Urinary bladder (tissue), 4 donors: ENCODE measurements at places on chromosomes 3 and 15.

- DNase-seq = no peak
These were observed 93.1 kb downstream of the ARHGEF26 start for GRCh38 chr3:154214306-154214705.

DNA sequence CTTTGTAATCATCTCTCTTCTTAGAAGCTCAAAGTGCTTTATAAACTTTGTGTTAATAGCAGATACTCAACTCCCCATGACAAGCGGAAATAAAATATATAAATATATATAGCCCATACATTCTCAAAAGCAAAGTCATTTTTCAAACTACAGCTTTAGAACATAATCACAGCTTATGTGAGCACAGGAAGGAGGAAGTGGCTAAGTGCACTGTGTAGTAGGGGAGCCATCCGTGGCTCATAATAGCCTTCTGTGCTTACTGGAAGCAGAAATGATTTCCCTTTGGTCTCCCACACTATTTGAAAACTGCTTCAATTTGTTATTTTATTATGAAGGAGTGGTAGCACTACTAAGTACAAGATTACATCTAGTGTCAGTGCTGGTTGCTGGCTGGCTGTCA lies 151.4 kb upstream of the ARL6 start:
- DNase-seq = no peak

DNA sequence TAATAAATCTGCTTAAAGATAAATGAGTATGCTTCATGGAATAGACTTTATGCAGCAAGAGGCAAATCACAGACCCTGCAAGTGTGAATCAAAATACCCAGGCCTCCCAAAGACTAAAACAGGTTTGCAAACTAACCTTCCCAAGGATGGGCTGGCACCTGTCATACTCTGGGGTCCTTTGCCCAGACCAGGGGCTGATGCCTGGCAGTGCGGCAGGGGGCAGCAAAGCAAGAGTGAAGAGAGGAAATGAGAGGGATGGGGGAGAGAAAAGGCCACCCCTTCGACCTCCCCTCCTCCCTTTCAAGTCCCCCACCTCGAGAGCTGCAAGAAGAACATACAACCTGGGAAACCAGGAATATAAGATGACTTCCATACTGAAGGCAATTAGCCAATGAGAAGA lies 31.8 kb downstream of the XXYLT1 start:
- no peak for DNase-seq

DNA sequence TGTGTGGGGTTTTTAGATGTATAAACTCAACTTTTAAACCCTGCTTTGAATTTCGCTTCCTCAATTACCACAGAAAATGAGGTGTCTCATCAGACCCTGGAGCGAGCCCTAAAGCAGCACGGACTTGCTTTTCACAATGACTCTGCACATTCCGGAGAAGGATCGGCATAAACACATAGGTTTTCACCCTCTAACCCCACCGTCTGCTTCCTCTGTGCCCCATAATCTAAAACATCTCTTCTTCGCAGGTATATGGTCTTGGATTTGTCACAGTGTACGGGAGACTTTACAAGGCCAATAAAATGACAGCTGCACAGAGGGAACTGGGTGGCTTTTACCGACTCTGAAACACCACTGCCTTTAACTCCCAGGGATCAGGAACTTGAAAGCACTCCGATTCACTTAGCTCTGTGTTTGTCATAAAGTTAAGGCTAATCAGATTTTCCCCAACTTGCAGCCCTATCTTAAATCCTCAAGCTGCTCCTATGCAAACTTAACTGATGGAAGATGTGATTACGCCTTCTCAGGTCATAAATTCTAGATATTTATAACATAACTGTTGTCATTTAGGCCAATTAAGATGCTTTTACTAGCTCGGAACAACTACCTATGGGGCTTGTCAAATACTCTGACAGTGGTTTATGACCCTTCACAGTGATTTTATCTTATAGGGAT lies 133.4 kb upstream of the WNT5A start:
- peak; percentile 48 for DNase-seq

DNA sequence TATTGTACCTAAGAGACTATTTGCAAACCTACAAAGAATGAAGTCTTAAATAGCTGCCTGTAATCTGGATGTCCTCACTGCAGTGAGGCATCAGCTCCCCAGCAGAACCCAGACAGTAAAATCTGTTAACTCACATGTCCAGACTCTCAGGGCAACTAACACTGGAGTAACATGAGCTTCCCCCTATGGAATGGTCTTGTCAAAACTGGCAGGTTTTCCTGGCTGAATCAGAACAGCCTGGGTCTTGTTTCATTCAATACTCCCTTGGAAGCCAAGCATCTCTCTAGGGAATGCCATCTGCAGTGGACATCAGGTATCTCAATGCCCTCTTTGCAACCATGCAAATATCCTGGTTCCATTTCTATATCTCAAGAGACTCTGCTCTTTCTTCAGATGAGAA lies 24.4 kb downstream of the PTPN9 start:
- DNase-seq = no peak

- no peak for DNase-seq
These were observed 148.0 kb downstream of the TPRA1 start for GRCh38 chr3:127442506-127442905.

GRCh38 chr3:111729087-111729846 lies 129.8 kb upstream of the PHLDB2 start:
- DNase-seq = no peak
